ENCODE measurements at places on chromosomes 16 and 17. TPM values are rescaled to one million over a fixed set of nuclear protein-coding genes. Genes with fewer than 3 reads are reported as not detected.

Gene ARHGAP23
- total RNA-seq = 63.4 TPM

Gene KRTAP9-4
- not detected for total RNA-seq

Gene USP43
- total RNA-seq = not detected

Gene TPPP3
- 4.8 TPM for total RNA-seq

Gene SEZ6L2
- total RNA-seq = 1.1 TPM

Gene PPY
- not detected for total RNA-seq

Gene TMEM114
- not detected for total RNA-seq

Gene ARMC7
- total RNA-seq = 7.9 TPM

Gene NPIPA3
- total RNA-seq = 4.1 TPM

Gene OR3A1
- not detected for total RNA-seq

Gene XYLT1
- total RNA-seq = 59.1 TPM

Gene KRTAP1-1
- not detected for total RNA-seq

Gene SPIRE2
- total RNA-seq = 1.7 TPM

Gene ZPBP2
- total RNA-seq = not detected

Gene CDH11
- total RNA-seq = 23.7 TPM

Gene MEFV
- 6.0 TPM for total RNA-seq

Gene RSKR
- total RNA-seq = 7.6 TPM

Gene KRTAP3-1
- not detected for total RNA-seq

Gene SPATA22
- not detected for total RNA-seq

Gene TUBG1
- 45.2 TPM for total RNA-seq

Gene KRTAP2-3
- total RNA-seq = not detected

Gene MAP2K6
- 22.1 TPM for total RNA-seq

Gene SLC9A5
- 0.55 TPM for total RNA-seq

Gene CD7
- 3.2 TPM for total RNA-seq

Gene CDC6
- 2.4 TPM for total RNA-seq

Gene DNASE1L2
- total RNA-seq = 0.39 TPM

Gene CHST5
- not detected for total RNA-seq

Gene SP2
- 12.7 TPM for total RNA-seq

Gene MYH8
- not detected for total RNA-seq

Gene KRT39
- not detected for total RNA-seq

Gene CWC25
- total RNA-seq = 22.4 TPM

Gene ST6GALNAC2
- total RNA-seq = 5.5 TPM

Gene ASPA
- total RNA-seq = 10.1 TPM

Gene STX1B
- 1.5 TPM for total RNA-seq

Gene MGAT5B
- total RNA-seq = 1.1 TPM

Gene COA3
- 56.7 TPM for total RNA-seq

Gene RNF157
- 28.0 TPM for total RNA-seq

Gene KRTAP2-2
- not detected for total RNA-seq

Gene TMEM220
- 20.8 TPM for total RNA-seq
